ENCODE measurements at places on chromosomes 4 and X. TPM values are rescaled to one million over a fixed set of nuclear protein-coding genes. Genes with fewer than 3 reads are reported as not detected.

Gene UGT2B15
- not detected for total RNA-seq

Gene FAM47E
- 1.4 TPM for total RNA-seq

Gene SPANXA2
- total RNA-seq, result not detected

Gene PNMA6A
- 2.3 TPM for total RNA-seq

DNA sequence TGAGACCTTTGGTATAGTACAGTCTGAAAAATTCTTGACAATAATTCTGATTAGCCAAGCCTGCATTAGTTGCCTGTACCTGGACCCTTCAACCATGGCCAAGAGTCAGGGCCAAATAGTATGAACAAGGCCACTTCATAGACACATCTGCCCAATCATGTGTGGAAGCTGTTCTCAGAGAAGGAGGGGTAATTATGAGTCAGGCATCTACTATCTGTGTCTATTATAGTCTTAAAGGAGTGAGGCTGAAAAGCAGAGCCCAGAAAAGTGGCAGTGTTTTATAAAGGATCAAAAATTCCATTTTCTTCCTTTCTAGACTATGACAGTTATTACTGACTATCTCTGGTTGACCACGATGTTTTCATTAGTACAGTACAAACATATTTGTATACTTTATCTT is 5.0 kb upstream of the ADGRL3 start:
- H3K36me3 ChIP-seq, result no peaks in the 10 kb centered on the region
- no peak for DNase-seq
- peaks cover 8% of the 10 kb centered on the region for H3K27me3 ChIP-seq
- no peaks in the 10 kb centered on the region for H3K4me1 ChIP-seq

DNA sequence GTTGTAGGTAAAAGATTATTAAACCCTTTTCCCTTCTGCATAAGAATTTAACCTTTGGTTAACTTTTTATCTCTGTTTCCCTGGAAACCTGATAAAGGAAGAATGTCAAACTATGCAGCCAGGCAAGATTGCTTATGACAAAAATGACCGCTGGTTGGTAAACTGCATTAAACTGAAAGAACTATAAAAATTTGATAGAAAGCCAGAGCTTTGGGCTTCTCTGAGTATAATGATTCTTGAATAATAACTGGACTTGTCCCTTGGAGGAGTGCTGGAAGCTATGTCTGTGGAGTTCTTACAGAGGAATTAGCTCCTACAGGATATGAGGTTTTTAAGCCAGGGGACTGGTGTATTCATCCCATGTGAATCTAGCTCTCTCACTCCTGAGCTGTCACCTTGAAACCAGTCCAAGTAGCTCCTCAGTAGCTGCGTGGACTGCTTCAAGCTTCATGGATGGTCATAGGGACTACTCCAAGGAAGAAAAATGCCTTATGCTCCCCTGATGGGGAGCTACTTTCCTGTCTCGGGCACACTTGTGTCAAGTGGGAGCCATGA is 52.0 kb downstream of the RASL11B start:
- DNase-seq, result no peak
- no peak overlapping the region for H3K27ac ChIP-seq
- H3K36me3 ChIP-seq, result no peaks in the 10 kb centered on the region
- no peak overlapping the region for H3K4me3 ChIP-seq
- no peaks in the 10 kb centered on the region for H3K4me1 ChIP-seq

GRCh38 chr4:67106861-67107460 is 438.3 kb downstream of the CENPC start:
- no peak overlapping the region for H3K4me3 ChIP-seq
- no peaks in the 10 kb centered on the region for H3K27me3 ChIP-seq
- no peak for DNase-seq
- H3K36me3 ChIP-seq, result no peaks in the 10 kb centered on the region
- no peak overlapping the region for H3K27ac ChIP-seq

DNA sequence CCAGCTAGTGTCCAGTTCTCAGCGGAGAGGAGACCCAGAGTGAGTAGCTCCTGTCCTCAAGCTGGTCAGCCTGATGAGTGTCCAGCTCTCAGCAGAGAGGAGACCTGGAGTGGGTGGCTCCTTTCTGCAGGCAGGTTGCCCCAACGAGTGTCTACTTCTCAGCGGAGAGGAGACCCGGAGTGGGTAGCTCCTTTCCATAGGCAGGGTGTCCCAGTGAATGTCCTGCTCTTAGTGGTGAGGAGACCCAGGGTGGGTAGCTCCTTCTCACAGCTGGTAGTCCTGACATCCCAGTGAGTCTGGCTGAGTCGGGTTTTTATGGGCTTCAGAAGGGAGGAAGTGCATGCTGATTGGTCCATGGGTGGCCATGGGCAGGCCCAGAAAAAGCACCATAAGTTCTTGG is 55.7 kb upstream of the NUDT6 start:
- no peak overlapping the region for H3K27ac ChIP-seq
- no peak overlapping the region for H3K4me3 ChIP-seq
- H3K27me3 ChIP-seq, result no peaks in the 10 kb centered on the region
- no peaks in the 10 kb centered on the region for H3K36me3 ChIP-seq
- DNase-seq, result no peak

GRCh38 chr4:181161669-181162068 is 1081.5 kb upstream of the TENM3 start:
- no peaks in the 10 kb centered on the region for H3K27me3 ChIP-seq
- no peaks in the 10 kb centered on the region for H3K4me1 ChIP-seq
- H3K36me3 ChIP-seq, result no peaks in the 10 kb centered on the region

DNA sequence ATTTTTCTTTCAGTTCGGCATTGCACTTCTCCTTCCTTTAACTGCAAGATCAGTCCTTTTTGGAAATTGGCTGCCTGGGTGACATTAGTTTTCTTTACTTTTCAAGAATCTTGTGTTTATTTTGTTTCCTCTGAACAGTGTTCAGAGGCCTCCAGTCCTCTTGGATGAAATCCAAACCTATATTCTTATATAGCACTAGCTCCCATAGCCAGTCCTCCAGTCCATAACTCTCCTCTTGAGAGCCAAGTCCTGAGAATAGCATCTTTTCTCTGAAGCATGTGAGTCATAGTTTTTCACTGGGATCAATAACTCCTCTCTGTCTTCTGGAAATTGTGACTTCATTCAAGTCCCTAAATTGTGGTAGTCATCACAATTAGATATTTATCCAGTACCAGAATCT is 357.5 kb downstream of the RAPGEF2 start:
- no peaks in the 10 kb centered on the region for H3K27me3 ChIP-seq
- H3K36me3 ChIP-seq, result no peaks in the 10 kb centered on the region
- no peak overlapping the region for H3K27ac ChIP-seq
- H3K4me1 ChIP-seq, result no peaks in the 10 kb centered on the region
